ENCODE measurements at places on chromosomes 4 and X.

- DNase-seq, result no peak
Measured at GRCh38 chr4:183602557-183603027, 56.4 kb downstream of the RWDD4 start.

- DNase-seq, result no peak
Measured at GRCh38 chr4:68432320-68432719, 14.9 kb upstream of the TMPRSS11E start.

- DNase-seq, result no peak
Measured at GRCh38 chr4:125316401-125316790, 1.6 kb downstream of the FAT4 start.

DNA sequence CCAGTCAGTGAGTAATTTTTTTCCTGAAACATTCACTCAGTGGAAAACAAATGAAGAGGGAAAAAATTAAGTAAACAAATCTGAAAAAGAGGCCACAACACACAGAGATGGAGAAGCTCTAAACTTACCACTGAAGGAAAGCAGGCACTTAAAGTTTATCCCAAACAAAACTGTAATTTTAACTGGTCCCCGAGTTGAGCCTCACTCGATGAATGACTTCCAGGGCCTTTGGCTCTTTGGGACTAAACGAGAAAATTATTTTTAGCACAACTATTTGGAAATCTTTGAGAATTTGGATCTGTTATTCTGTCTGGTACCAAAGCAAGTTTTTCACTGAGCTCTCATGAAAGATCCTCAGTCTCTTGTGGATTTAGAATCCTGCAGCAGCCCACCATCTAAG, at the start of gene C1QTNF7:
Gene C1QTNF7 (plus strand): TSS at position 333 of the 400 bp plus-strand sequence. CDS start 7,711 bp downstream, outside the sequence.
- DNase-seq, result no peak

DNA sequence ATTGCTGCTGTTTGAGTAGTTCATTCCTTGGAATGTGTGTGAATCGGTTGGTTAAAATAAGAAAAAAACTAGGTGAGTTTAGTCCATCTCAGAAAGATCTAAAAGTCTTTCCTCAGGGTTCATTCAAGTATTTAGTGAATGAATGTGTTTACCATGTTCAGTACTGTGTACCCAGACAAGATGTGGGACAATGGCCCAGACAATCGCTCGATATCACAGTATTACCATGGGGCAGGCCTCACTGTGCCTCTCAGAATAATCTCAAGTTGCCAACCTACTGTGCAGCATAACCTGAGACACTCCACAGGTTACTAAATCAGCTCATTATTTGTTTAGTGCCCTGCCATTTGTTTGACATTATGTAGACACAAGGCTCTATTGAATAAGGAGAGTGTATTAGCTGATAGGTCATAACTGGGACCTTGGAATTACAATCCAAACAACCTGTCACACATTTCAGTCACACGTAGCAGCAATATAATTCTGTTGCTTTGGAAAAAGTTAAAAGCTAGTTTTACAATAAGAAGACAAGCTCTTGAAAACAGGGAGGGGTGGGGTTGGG, 24.9 kb upstream of the AMOT start:
- no peak for DNase-seq

DNA sequence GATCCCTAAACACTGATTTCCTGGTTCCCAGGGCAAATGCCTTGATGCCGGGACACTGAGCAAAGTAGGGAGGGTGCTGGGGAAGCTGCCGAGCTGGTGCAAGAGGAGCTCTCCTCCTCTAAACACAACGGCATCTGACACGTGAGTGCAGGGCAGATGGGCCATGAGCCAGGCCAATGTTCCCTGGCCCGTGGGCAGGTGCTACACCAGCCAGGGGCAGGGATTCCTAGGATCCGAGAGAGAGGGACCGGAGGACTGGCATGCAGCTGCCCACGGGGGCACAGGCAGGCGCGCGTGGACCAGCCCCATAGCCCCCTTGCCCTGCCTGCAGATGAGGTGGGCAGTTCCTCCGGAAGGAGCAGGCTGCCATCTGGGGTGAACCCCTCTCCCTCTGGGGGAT, 66.8 kb upstream of the AFAP1 start:
- DNase-seq, result no peak

DNA sequence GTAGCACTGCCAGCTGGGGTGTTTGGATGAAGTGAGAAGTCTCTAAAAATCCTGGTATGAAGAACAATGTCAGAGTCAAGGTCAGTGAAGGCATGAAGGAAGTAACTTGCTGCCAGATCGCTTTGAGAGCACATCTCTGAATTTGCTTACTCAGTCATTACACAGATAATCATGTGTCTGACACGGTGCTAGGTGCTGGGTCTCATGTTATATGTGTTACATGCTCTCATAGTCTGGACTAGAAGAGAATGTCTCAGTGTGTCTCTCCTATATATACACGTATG, 337.9 kb downstream of the ARHGAP10 start:
- DNase-seq, result no peak

- no peak for DNase-seq
Measured at GRCh38 chrX:100687128-100687527, 43.1 kb downstream of the SRPX2 start.

GRCh38 chrX:23822397-23822796, 39.4 kb downstream of the SAT1 start:
- no peak for DNase-seq

GRCh38 chr4:86582410-86582809, 11.7 kb upstream of the PTPN13 start:
- DNase-seq, result no peak

- DNase-seq, result no peak
Measured at GRCh38 chrX:100319716-100320115, 90.4 kb downstream of the PCDH19 start.

DNA sequence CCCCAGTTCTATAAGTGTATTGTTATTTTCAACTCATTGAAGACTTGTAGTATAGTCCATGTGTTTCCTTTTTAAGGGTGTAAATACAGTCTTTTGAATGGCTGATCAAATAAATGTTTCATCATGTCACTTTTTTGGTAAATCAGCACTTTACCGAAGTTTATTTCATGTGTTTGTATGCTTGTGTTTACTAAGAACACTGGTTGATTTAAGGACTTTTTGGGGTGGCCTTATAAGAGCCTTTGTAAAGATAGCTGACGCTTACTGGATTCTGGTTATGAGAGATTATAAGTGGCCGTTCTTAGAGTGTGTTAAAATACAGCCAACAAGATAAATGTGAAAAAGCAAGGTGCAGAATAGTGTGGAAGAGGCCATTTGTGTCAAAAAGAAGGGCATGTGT, 2.6 kb downstream of the UBE2K start:
- DNase-seq, result no peak

GRCh38 chr4:40170588-40170987, 26.2 kb upstream of the RHOH start:
- no peak for DNase-seq

All from dorsolateral prefrontal cortex (tissue), 122 donors.